Activated naive CD4-positive, alpha-beta T cell treated with Interleukin-2 at 50 U/mL for 16 hours (primary cell): ENCODE measurements at places on chromosomes 1 and 21.

DNA sequence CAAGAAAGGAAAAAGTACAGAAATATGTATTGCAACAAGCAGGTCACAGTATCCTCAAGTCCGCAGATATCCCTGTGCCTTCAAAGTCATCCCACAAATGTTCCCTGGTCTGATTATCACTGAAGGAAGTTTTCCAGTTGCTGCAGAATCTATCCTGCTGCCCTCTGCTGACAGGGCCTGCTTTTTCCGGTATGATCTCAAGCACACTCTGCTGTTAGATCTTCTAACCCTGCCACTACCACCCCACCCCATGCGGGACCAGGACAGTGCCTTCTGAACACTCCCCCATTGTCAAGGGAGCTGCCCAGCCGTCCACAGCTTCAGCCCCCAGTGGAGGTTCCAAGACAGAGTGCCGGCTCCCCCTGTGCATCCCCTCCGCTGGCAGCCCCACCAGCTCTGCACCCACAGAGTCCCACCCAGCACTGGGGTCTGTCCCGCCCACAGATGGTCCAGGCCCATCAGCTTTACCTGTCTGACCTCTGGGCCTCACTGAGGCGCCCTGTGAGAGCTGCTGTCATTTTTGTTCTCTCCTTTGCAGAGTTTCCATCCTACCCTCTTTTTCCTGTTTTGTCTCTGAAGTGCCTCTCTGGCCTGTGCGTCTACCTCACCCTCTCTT, 27.9 kb downstream of the FAM163A start:
- no peak for DNase-seq

DNA sequence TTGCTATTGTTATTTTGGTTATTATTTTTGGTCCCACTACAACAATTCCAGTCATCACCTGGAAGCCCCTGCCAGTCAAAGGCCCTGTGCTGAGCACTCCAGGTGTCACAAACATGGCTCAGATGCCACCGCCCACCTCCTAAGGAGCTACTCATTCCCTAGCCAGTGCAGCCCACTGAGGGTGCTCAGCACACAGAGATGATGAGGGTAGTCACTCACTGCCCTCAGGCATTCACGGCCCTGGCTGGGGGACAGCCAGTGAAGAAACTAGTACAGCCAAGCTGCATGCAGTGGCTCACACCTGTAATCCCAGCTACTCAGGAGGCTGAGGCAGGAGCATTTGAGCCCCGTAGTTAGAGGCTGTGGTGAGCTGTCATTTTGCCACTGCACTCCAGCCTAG, 42.3 kb downstream of the NIPAL3 start:
- no peak for DNase-seq

DNA sequence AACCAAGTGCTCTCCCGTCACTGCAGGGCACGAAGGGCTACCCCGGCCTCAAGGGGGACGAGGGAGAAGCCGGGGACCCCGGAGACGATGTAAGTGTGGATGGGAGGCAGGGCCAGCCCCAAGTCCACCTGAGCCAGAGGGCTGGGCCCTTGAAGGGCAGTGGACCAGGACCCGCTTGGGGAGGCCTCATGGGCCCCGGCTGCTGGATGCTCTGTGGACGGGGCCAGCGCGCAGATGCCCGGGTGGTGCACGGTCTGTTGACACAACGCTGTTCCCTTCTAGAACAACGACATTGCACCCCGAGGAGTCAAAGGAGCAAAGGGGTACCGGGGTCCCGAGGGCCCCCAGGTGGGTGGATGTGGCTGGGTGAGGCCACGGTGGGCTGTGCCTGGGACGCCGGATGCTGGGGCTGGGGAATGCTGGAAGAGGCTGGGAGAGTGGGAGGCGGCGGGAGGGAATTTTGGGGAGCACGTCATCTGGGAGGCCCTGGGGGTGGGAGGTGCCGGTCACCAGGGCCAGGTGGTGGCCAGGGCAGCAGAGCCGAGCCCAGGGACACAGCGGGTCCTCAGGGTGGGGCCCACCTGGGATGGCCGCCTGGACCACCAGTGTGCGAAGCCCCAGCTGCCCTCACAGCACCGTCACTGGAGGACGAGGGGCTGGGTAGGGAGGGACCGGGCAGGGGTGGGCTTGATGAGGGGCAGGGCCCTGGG, 17.5 kb downstream of the COL6A1 start:
- no peak for DNase-seq

GRCh38 chr1:182953826-182954225, 860 bp upstream of the SHCBP1L start:
- no peak for DNase-seq

GRCh38 chr21:45332415-45332814, 44.7 kb upstream of the POFUT2 start:
- no peak for DNase-seq

- DNase-seq = no peak
Measured at GRCh38 chr1:29279951-29280391, 43.6 kb downstream of the PTPRU start.

GRCh38 chr1:234429434-234429806, 49.6 kb downstream of the TARBP1 start:
- DNase-seq = no peak

- DNase-seq = no peak
Measured at GRCh38 chr1:2378441-2378851, 12.9 kb downstream of the MORN1 start.

DNA sequence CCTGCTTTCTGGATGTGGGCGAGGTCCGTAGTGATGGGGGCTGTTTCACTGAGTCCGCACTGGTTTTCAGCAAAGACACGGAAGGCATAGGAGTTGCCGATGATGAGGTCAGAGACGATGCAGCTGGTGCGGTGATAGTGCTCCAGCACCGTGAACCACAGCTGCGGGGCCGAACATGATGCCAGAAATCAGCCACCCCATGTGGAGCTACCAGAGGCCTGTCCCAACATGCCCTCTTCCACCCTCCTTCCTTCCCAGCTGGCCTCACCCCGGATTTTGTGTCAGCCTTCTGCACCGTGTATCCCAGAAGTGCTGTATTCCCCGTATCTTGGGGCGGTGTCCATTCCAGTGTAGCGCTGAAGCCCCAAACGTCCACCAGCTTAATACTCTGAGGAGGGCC, 10.0 kb downstream of the MYBPHL start:
- no peak for DNase-seq

DNA sequence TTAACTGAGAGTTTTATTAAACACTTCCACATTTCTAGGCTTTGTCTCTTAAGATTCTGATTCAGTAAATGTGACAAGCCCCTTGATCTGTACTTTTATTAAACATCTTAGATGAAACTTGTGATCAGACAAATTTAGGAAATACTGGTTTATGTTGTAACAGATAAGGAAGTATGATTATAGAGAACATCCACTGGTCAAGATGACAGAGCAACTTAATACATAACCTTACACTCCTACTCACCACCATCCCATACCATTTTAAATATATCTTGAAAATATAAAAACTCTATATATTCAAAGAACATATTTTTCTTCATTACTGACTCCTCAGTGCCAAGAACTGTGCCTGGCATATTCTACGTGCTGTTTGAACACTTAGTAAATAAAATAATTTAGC, 217.5 kb downstream of the LRRC40 start:
- no peak for DNase-seq

GRCh38 chr1:177780096-177780700, 189.7 kb downstream of the SEC16B start:
- DNase-seq = no peak

DNA sequence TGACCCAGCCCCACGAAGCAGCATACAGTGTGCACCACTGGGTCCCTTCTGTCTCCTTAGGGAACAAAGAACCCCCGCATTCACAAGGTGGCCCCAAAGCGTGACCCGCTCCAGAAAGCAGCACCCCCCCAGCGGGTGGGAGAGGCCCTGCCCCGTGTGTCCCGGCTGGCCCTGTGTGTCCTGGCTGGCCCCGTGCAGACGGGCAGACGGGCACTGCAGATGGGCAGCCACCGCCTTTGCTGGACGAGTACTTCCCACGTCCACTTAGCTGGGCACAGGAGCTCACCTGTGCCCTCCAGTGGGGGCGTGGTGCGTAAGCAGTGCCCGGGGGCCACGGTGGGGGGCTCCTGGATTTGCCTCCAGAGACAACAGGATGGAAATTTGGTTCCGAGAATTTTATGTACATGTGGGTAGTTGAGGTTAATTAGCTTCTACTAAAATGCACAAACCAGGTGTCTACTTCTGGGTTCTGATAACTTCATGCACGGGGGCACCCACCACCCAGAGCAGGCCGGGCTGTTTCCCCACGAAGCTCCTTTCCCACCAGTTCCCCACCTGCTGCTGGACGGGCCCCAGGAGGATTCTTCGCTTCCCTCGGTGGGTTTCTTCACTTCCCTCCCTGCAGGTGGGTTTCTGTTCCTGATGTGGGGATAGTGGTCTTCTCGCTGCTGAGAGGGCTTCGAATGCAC, 33.2 kb upstream of the SLC19A1 start:
- DNase-seq = no peak

GRCh38 chr1:208161656-208162375, 82.4 kb downstream of the PLXNA2 start:
- no peak for DNase-seq

DNA sequence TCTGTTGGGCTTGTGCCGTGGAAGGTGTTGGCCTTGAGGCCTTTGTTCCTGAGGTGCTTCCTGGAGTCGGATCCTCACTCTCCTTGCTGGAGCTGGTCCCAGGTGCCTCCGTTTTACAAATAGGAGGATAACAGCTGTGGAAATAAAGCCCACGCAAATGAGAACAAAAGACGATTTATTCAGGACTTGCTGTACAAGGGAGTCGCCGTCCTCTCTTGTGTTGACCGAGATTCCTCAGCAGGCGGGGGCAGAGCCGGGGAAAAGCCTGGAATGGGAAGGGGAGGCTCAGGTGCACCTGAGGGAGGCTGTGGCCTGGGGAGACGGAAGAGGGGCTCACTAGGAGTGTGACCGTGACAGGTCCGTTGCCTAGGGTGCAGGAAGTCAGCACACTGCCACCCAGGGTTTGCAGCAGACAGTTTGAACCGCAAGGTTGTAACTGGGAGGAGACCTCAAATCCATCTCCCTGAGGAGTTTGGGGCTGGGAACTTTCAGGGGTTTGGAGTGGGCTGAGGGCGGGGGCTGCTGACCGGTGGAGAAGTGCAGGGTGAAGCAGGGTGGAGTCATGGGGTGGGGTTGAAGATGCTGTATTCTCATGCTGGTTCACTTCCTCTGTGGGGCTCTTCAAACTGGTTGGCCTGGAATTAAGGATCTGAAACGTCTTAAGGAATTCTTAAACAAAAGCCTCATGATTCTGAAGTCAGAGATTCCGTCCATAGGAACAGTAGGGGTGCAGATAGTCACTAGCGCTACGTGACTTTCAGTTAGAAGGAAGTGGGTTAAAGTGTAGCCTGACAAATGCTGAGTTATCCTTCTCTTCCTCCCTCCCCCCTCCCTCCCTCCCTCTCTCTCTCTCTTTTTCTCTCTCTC, 2.6 kb upstream of the CSTB start:
- DNase-seq = no peak

DNA sequence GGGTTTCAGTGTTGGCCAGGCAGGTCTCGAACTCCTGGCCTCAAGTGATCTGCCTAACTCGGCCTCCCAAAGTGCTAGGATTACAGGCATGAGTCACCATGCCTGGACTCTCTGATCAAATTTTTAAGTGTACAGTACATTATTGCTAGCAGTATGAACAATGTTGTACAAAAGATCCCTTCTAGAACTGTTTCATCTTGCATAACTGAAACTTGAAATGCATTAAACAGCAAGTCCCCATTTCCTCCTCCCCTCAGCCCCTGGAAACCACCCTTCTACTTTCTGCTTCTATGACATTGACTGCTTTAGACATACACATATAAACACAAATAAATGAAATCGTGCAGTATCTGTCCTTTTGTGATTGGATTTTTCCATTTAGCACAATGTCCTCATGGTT, 463.4 kb downstream of the PTPRC start:
- DNase-seq = no peak

GRCh38 chr1:9169601-9170137, 40.8 kb upstream of the GPR157 start:
- DNase-seq = no peak

DNA sequence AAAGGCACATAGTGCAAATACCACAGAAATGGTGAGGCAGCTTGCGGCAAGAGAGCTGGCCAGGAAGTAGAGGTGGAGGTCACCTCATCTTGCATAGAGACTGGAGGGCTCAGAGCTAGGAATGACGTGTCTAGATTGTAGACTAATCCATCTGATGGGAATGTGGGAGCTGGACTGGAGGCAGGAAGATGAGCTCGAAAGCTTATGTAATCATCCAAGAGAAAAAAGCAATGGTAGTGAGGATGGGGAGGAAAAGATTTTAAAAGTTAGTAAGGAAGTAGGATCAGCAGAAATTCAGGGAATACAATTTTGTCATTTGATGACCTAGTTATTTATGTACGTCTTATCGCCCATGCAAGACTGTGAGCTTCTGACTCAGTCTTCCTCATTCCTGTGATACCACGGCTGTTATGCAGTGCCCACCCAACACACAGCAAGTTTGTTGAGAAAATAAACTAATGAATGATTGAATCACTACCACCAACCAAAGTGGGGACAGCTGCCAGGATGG, 123.9 kb downstream of the RRAGC start:
- DNase-seq = no peak

- DNase-seq = no peak
Measured at GRCh38 chr1:223037845-223038244, 105.2 kb downstream of the TLR5 start.

DNA sequence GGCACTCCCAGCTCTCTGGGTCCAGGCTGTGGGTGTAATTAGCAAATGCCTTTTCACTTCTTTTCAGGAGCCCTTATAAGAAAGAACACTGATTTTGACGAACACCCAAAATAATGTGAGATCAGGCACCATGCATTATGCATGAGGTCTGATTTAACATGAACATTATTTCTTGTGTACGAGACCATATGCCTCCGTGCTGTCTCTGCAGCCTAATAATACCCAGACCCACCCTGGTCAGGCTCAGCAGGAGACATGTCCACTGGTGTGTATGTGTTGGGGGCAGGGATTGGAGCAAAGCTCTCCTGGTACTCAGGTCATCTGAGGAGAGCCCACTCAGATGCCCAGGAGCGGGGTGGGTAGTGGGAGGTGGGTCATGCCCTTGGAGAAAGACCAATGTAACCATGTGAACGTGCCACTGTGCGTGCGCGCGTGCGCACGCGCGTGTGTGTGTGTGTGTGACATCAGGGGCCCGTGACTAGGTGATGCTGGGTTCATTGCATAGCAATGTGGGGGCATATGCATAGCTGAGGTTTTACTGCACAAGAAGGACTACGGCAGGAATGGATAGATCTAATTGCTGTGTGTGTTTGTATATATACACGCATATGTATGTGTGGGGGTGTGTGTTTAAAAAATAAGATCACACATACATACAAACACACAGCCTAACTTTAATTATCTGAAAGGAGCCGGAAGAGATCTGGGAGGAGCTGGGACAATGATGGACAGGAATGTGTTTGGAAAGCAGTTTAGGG, 7.1 kb downstream of the POU3F1 start:
- no peak for DNase-seq
